ENCODE measurements at places on chromosomes 4 and X.
A peak's percentile ranks its signal among the peaks of the same experiment; 100 is the strongest.

- no peak for DNase-seq
Measured at GRCh38 chr4:81061344-81061730, 30.8 kb downstream of the BMP3 start.

DNA sequence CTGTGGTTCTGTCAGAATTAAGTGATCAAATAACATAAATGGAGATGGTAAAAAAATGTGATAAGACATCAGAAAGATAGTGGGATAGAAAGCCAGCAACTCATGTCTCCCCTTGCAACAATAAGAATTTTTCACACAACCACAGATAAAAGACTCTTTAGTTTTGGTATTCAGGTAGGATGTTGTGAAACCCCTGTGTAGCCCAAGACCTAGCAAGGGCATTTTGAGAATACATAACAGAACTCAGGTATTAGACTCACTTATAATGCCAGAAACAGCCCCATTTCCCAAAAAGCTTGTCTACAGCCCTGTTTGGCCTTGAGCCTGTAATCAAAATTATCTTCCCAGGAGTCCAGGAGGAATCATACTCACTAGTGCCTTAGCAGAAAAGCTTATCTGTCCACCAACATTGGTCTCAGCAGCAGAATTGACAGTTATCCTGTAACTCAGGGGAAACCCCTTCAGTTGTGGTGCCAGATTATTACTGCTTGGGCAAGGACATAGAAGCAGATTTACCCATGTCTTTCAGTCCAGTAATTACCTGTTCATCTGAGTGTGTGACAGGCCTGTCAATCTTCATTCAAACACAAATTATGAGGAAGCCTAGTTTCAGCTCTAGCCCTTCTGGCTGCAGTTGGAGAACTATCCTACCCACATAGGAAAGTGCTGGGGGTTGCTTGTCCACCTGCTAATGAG lies 41.0 kb upstream of the UGT2B17 start:
- no peak for DNase-seq

- no peak for DNase-seq
Measured at GRCh38 chr4:56757261-56757746, 64.2 kb downstream of the SPINK2 start.

GRCh38 chr4:38837849-38838248 lies 18.8 kb downstream of the TLR6 start:
- DNase-seq = no peak

GRCh38 chrX:110082161-110082560 lies 79.2 kb downstream of the TMEM164 start:
- DNase-seq = no peak

GRCh38 chr4:137676357-137676998 lies 144.2 kb upstream of the PCDH18 start:
- DNase-seq = no peak

- no peak for DNase-seq
Measured at GRCh38 chrX:104697294-104697693, 131.3 kb downstream of the IL1RAPL2 start.

GRCh38 chr4:145565328-145565727 lies 53.9 kb upstream of the MMAA start:
- no peak for DNase-seq

GRCh38 chr4:76850010-76850441 lies 47.9 kb downstream of the SOWAHB start:
- no peak for DNase-seq

- DNase-seq = no peak
Measured at GRCh38 chr4:152512483-152512882, 23.4 kb downstream of the FBXW7 start.

- DNase-seq = no peak
Measured at GRCh38 chrX:136189222-136189621, 41.9 kb downstream of the FHL1 start.

- no peak for DNase-seq
Measured at GRCh38 chrX:8235026-8235425, 64.0 kb upstream of the VCX2 start.

DNA sequence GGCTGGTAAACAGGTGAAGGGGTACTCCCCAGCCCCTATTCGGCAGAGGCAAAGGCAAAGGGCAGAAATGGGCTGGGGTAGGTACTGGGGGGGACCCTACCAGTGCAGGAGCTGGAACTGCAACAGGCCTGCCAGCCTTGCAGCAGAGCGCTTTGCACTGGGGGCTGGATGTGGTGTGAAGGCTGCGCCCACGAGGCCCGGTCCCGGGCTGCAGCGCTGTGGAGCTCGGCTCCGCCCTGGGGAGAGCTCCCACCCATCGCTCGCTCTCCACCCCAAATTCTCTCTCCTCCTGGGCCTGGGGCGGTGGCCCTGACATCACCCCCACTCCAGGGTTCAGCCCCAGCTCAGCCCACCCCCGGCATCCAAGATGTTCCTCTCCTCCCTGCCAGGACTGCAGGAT lies 24.2 kb downstream of the IQSEC2 start:
- DNase-seq = no peak

DNA sequence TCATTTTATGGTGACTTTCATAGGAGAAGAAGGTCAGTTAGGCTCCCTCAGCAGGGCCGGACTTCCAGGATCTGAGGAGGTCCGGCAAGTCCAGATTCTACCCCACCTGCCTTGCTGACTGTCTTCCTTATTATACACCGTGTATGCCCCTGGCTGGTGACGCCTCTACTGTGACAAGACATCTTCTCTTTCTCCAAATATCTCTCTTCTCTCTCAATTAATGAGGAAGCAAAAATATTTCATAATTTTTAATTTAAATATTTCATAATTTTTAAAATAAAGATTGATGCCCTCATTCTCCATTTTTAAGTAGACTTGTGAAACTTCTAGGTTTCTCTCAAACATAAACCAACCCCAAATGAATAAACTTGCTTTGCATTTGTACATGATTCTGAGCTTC lies 202.5 kb downstream of the NSUN7 start:
- no peak for DNase-seq

GRCh38 chr4:109256818-109257217 lies 45.6 kb downstream of the COL25A1 start:
- no peak for DNase-seq

GRCh38 chrX:118974088-118974907 lies at the start of gene LONRF3:
Gene LONRF3 (plus strand): TSS chrX:118974618. CDS start chrX:118974781, 163 bp downstream.
- DNase-seq = peak; percentile 40

DNA sequence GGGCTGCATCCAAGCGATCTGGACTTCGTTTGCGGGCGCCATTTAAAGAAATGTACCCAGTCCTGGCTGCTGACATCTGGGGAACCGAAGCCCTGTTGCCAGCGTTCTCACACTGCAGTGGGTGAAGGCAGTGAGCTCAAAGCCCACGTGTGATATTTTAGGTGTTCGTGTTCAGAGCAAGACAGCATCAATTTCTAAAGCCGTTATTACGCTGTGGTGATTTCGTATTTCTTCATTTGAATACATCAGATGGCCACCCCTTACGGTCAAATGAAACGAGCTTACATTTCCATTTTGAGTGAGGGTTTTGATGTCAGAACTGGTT lies 376 bp upstream of the C4orf36 start:
- DNase-seq = no peak

DNA sequence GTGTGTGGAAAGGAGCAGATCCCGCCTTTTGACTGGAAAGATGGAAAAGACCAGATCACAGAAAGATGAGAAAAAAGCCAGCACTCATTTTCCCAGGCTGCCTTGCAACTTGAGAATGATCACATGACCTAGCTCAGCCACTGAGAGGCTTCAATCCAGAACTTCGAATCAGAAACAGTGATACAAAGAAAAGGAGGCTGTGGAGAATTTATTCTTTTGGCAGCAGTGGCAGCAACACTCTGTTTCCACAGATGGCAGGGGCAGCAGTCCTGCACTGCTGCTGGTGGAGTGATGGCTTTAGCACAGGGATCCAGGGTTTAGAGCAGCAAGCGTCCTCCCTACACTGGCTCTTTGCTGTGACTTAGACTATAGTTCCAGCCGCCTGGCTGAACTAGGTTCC lies 77.8 kb upstream of the SH3RF1 start:
- no peak for DNase-seq

DNA sequence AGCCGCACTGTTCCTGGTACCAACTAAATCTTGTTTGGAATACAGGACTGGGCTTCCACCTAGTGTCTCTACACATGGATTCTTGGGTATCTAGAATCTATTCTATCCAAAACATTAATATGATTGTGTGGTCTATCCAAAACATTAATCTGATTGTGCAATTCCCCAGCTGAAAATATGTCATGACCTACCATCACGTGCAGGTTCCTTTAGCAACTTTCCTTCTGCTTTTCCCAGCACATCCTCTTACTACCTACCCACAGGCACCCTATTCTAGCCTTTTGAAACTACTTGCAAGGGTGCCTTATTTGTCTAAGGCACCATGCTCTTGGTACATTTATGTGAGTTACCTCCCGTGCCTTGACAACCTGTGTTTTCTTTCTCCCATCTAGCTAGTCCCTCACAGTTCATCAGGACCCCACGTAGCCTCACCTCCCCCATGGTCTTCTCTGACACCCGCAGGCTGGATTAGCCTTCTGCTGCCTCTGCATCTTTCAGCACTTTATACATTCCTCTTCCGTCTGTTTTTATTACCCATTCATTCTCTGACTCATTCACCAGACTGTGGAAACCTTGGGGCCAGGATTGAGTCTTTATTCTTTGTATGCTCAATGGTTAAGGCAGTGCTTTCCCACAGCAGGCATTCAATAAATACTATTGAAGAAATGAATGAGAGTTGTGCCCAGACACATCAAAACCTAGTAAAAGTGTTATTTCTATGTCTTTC lies 88.8 kb upstream of the FAM9B start:
- DNase-seq = no peak

- DNase-seq = no peak
Measured at GRCh38 chr4:90357117-90357710, 230.0 kb downstream of the CCSER1 start.

- DNase-seq = no peak
Measured at GRCh38 chr4:145541346-145541745, 59.7 kb downstream of the SMAD1 start.

DNA sequence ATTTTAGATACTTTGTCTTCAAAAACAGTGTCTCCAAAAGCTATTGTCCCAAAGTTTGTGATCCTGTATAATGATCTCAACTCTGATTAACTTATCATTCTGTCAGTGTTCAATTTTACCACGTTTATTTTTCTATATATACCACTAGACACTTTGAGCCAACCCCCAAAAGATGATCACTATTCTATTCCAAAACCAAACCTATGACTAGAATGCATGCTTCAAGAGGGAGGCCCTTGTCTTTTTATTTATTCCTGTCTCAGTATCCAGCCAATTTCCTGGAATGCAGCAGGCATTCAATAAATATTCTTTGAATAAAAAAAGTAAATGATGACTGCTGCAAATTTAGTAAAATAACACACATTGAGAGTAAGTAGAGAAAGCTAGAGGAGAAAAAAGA lies 275.6 kb downstream of the LDB2 start:
- DNase-seq = no peak

DNA sequence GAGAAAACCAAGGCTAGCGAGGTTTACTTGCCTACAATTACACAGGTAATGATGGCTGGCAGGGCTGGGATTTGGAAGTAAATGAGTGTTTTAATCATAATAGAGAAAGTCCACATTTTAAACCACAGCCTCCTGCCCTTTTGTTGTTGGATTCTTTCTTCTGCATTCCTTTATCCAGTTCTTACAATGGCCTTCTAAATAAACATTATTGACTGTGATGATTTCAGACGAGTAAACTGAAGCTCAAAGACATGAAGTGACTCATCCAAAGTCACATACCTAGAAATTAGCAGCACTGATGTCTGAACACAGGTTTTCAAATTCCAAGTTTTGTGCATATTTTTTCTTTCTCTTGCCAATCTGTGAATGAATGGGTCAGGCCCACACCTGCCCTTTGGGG lies 51.2 kb upstream of the C1QTNF7 start:
- DNase-seq = no peak

GRCh38 chrX:12080265-12080664 lies 58.0 kb upstream of the FRMPD4 start:
- DNase-seq = no peak

- no peak for DNase-seq
Measured at GRCh38 chr4:122733787-122734120, 1.2 kb downstream of the BBS12 start.

GRCh38 chr4:125168531-125168930 lies 146.2 kb upstream of the FAT4 start:
- no peak for DNase-seq

- no peak for DNase-seq
Measured at GRCh38 chr4:12846368-12846767, 637.8 kb downstream of the RAB28 start.

DNA sequence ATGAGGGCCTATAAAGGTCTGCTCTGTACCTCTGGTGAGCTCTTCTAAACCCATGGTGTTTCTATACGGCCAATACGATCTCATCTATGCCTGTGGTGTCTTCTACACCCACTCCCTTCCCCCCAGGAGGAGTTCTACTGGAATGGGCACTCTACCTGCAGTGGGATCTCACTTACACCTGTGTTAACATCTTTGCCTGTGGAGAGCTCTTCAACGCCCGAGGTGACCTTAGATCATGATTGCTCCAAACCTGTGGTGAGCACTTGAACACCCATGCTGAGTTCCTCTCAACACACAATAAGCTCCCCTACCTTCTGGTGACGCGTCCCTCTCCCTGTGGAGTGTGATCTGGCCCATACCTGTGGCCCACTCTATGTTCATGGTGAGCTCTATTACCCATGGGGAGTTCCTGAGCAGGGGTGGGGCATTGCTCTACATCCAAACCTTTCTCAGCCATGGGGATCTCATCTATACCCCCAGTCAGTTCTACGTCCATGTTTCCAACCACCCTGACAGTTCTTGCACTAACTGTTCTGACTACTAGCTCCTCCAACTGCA lies 48.6 kb downstream of the BCOR start:
- DNase-seq = no peak

- DNase-seq = no peak
Measured at GRCh38 chr4:133581996-133582619, 433.0 kb downstream of the PCDH10 start.

DNA sequence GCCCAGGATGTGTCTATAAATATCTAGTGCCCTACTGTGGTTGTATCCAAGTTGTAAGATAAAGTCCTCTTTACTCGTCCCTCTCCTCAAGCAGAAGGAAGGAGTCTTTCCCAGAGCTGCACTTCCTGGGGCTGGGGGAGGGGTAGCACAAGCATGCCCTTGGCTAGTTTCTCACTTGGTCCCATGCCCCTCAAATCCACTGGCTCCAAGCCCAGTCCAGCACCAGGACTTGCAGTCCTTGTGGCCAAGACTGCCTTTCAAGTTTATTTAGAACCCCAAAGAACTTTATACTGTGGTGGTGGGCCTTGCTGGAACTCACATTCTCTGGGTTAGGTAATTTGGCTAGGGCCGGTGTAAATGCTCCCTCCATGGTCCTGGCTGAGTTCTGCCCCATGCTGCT lies 43.2 kb upstream of the SLC10A4 start:
- no peak for DNase-seq

- DNase-seq = no peak
Measured at GRCh38 chr4:94559351-94559806, 107.6 kb downstream of the PDLIM5 start.

GRCh38 chr4:82746705-82747574 lies 51.7 kb downstream of the SCD5 start:
- no peak for DNase-seq

GRCh38 chrX:52262195-52262546 lies 77.5 kb downstream of the MAGED4 start:
- DNase-seq = no peak

DNA sequence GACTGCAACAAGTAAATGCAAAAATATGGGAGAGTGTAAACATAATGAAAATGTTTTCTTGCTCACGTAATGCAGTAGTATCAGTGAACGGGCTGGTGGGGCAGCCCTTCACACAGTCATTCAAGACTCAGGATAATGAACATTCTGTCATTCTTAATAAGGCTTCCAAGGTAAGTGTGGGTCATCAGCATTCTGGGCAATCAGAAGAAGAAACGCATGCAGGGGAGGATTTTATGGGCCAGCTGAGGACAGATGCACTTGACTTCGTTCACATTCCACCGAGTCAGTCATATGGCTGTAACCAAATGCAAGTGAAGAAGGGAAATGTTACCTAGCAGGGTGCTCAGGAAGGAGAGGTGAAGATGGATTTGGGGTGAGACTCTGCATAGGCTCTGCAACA lies 68.0 kb upstream of the MAP9 start:
- no peak for DNase-seq
